ENCODE measurements at places on chromosomes 7 and 10.
A peak's percentile ranks its signal among the peaks of the same experiment; 100 is the strongest.

- DNase-seq = no peak
Observed at GRCh38 chr10:6135039-6135438, 46.2 kb downstream of the RBM17 start.

- no peak for DNase-seq
Observed at GRCh38 chr10:71678057-71678805, 41.3 kb downstream of the C10orf105 start.

GRCh38 chr10:49408519-49409306, 12.8 kb upstream of the DRGX start:
- DNase-seq = no peak

- peak; percentile 90 for DNase-seq
Observed at GRCh38 chr7:139915864-139916716, 87.0 kb downstream of the TBXAS1 start.

DNA sequence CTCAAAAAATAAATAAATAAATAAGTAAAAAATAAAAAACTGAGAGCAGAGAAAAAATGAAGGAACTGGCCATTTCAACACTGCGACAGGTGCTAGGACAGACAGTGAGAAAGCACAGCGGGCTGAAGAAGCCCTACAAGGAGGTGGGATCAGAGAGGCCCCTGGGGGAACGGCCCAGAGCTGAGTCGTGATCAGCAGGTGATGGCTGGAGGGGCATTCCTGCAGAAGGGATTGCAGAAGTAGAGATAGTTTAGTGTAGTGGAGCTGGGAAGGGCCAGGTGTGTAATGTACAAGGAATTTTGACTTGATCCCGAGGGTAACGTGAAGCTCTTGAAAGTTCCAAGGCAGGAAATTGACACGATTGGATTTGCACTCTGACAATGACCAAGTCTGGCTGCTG, 112.1 kb downstream of the CUL2 start:
- DNase-seq = no peak
